B cell (primary cell): ENCODE measurements at places on chromosomes 4 and X. TPM values are rescaled to one million over a fixed set of nuclear protein-coding genes. Genes with fewer than 3 reads are reported as not detected.

MAGEC3 gene
- not detected in 2 replicates for total RNA-seq

NAP1L3 gene
- 0.12 and 0.17 TPM in 2 replicates for total RNA-seq

RAB33A gene
- 2.2 and 2.4 TPM in 2 replicates for total RNA-seq

CFI gene
- not detected in 2 replicates for total RNA-seq

MAGEA2 gene
- not detected in 2 replicates for total RNA-seq

TRPC3 gene
- not detected in 2 replicates for total RNA-seq

DNA sequence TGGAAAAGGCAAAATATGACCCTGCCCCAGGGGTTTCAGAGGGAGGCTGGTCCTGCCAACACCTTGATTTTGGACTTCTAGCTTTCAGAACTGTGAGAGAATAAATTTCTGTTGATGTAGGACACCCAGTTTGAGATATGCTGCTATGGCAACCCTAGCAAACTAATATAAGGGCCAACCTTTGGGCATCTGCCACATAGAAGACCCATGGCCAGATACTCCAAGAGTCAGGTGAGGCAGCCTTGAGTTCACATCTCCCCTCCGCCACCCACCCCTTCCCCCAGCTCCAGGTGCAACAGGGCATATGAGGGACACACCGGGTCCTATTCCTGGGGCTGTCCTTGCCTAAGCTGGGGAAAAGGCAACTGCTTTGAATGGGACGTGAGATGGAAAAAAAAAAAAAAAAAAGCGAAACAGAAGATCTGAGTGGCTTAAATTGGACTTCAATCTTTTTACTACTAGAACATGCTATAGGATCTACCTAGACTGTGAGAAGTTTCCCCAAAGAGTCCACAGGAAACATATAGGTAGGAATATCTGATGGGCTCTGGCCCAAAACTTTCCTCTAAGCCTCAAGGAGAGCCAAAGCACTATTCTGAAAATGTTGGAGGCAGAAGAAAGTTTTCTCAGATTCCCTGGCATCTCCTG, 56.5 kb upstream of the PROM1 start:
- DNase-seq: no peak
- no peaks in the 10 kb centered on the region for H3K27me3 ChIP-seq
- H3K4me3 ChIP-seq: no peak overlapping the region
- H3K27ac ChIP-seq: no peak overlapping the region
- H3K4me1 ChIP-seq: no peaks in the 10 kb centered on the region
- no peaks in the 10 kb centered on the region for H3K36me3 ChIP-seq

DNA sequence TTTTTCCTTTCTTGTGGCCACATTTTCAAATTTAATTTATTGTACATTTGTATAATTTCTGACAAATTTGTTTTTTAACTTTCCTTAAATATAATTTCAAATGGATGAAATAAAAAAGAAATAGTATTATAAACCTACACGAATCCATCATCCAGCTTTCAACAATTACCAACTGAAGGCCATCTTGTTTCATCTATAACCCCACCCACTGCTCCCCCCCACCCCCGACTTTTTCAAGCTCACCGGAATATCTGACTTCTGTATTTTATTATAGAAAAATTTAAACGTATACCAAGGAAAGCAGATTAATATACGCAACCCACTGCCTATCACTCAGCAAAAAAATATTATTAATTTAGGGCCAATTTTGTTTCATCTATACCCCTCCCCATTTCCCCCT, 1.1 kb downstream of the MORF4L2 start:
- peaks cover 4% of the 10 kb centered on the region for H3K4me1 ChIP-seq
- H3K27ac ChIP-seq: no peak overlapping the region
- no peaks in the 10 kb centered on the region for H3K36me3 ChIP-seq
- H3K27me3 ChIP-seq: no peaks in the 10 kb centered on the region
- peak overlapping the region; percentile 82 for H3K4me3 ChIP-seq
- no peak for DNase-seq

- peak; percentile 60 for DNase-seq
- H3K27me3 ChIP-seq: no peaks in the 10 kb centered on the region
- no peak overlapping the region for H3K4me3 ChIP-seq
- H3K36me3 ChIP-seq: no peaks in the 10 kb centered on the region
- no peak overlapping the region for H3K27ac ChIP-seq
Measured at GRCh38 chr4:143482840-143483239, 30.7 kb upstream of the SMARCA5 start.

DNA sequence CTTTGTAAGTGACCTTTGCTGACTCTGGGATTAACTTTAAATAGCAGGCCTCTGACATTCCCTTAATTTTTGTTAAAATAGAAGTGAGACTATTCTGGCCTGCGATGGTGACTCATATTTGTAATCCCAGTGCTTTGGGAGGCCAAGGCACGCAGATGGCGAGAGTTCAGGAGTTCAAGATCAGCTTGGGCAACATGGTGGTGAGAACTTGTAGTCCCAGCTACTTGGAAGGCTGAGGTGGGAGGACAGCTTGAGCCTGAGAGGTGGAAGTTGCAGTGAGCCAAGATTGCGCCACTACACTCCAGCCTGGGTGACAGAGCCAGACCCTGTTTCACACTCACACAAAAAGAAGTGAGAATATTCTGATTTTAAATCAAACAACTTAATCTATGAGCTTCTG, 27.3 kb downstream of the ZNF330 start:
- H3K27me3 ChIP-seq: no peaks in the 10 kb centered on the region
- H3K4me1 ChIP-seq: no peaks in the 10 kb centered on the region
- no peaks in the 10 kb centered on the region for H3K36me3 ChIP-seq
- no peak for DNase-seq
- H3K27ac ChIP-seq: no peak overlapping the region

DNA sequence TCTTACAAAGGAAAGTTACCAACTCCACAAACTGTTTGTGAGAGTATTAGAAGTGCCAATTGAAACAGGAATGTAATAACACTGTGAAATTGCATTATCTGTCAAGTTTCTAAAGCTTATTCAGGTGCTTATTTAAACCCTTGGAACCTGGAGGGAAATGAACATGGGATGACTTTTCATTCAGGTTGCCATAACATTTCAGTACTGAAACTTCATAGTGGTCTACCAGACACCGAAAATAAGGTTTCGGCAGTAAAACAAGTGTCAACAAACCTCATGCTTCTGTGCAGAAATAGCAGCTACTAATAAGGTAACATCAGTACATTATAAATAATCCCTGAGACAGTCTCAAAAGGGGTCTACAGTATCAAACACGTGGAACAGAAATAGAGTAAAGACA, 890.7 kb upstream of the INTU start:
- no peaks in the 10 kb centered on the region for H3K27me3 ChIP-seq
- H3K36me3 ChIP-seq: no peaks in the 10 kb centered on the region
- H3K27ac ChIP-seq: no peak overlapping the region
- H3K4me1 ChIP-seq: no peaks in the 10 kb centered on the region

DNA sequence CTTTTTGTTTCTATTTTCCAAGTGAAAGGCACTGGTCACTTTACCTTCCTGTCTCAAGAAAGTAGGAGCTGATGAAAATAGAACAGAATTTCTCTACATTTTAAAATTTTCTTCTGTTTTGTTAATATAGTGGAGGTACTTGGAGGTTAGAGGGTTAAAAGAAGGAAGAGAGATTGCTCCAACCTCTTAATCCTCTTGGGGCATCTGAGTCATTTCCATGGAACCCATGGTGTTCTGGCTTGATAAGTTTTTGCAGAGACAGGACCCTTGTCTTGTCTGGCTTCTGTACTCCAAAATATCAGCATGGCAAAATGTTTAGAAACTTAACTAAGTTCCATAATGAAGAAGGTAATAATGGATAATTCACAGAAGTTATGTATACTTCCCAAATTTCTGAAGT, 727.2 kb downstream of the C4orf33 start:
- H3K4me1 ChIP-seq: no peaks in the 10 kb centered on the region
- H3K36me3 ChIP-seq: no peaks in the 10 kb centered on the region
- no peaks in the 10 kb centered on the region for H3K27me3 ChIP-seq
- H3K4me3 ChIP-seq: no peak overlapping the region

DNA sequence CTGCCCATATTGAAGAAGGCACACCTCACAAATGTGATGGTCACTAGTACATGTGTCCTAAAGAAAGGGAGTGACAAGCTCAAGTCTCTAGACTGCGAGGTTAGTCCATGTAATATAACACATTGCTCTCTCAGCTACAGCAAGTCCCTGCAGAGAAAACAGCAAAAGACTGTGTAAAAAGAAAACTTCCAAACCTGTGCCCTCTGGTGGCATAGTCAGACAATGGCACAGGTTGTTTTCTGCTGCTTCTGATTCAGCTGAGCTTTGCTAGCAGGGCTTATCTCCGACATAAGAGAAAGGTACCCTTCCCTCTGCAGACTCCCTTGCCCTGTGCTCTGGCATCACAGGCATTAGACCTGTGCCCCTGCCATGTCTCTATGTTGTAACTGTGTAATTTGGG, 1.4 kb upstream of the SERPINA7 start:
- H3K4me3 ChIP-seq: no peak overlapping the region
- H3K4me1 ChIP-seq: no peaks in the 10 kb centered on the region
- no peak for DNase-seq
- no peaks in the 10 kb centered on the region for H3K36me3 ChIP-seq
- no peak overlapping the region for H3K27ac ChIP-seq

- no peaks in the 10 kb centered on the region for H3K27me3 ChIP-seq
- no peaks in the 10 kb centered on the region for H3K36me3 ChIP-seq
- H3K4me3 ChIP-seq: no peak overlapping the region
- no peaks in the 10 kb centered on the region for H3K4me1 ChIP-seq
- H3K27ac ChIP-seq: no peak overlapping the region
Measured at GRCh38 chr4:115343171-115343570, 229.8 kb upstream of the NDST4 start.

DNA sequence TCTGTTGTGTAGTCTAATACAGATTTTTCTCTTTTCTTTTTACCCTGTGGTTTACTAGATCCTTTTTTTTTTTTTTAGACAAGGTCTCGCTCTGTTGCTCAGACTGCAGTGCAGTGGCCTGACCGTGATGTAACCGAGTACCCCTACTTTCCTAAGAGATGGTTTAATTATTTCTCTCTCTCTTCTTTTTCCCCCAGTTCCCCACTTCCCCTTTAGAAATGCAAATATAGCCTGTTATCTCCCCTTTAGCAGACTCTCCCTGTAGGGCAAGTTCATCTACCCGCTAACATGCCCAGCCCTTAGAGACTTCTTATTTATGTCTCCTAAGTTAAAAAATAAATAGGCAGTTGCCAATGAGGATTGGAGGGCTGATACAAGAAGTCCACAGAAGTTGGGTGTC, 4.5 kb downstream of the SNX25 start:
- DNase-seq: peak; percentile 85
- no peaks in the 10 kb centered on the region for H3K27me3 ChIP-seq
- H3K27ac ChIP-seq: peak overlapping the region; percentile 86
- H3K4me1 ChIP-seq: peaks cover 78% of the 10 kb centered on the region
